ENCODE measurements at places on chromosomes 6 and 20.

- DNase-seq = no peak
Observed at GRCh38 chr6:41659935-41660334, 21.7 kb downstream of the MDFI start.

- DNase-seq = peak; percentile 30
Observed at GRCh38 chr6:160750276-160750689, 48.2 kb downstream of the PLG start.

DNA sequence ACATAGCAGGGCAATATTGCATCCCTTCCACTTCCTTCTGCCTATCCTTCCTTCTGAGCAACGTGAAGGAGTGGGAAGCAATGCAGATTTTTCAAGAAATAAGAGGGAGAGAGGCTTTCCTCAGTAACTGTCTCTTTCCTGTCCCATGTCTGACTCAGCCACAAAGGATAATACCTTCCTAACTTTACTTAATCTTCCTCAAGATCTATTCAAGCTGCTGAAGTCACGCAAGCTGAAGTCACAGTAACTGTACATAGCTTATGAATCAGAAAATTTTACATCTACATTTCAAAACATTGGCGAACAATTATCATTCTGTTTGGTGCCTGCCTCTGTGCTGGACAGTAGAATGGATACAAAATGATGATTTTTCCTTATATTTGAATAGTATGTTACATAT, 86.4 kb upstream of the POU3F2 start:
- no peak for DNase-seq

- DNase-seq = no peak
Observed at GRCh38 chr6:134864558-134864957, 85.3 kb downstream of the ALDH8A1 start.

- DNase-seq = no peak
Observed at GRCh38 chr20:58906894-58907293, 54.4 kb downstream of the GNAS start.

- DNase-seq = peak; percentile 23
Observed at GRCh38 chr6:33700391-33701050, 11.0 kb downstream of the UQCC2 start.

DNA sequence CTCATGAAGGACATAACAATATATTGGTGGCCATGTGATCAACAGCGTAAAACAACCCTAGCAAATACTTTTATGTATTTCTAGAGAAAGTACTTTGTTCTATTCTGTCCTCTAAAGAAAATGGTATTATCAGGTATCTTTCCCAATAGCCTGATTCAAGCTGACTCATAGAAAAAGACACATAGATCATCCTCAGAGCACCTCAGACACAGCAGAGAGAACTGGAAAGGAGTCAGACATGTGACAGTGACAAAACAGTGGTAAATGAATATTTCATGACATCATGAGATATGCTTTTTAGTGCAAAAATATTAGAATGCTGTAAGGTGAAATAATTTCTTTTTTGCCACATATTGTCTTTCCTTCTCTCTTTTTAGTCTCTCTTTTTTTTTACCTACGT, 1355.0 kb upstream of the MAP3K7 start:
- DNase-seq = no peak
